ENCODE measurements at places on chromosomes 16 and 17.

- no peak for DNase-seq
Observed at GRCh38 chr17:16507918-16508533, 16.0 kb upstream of the LRRC75A start.

DNA sequence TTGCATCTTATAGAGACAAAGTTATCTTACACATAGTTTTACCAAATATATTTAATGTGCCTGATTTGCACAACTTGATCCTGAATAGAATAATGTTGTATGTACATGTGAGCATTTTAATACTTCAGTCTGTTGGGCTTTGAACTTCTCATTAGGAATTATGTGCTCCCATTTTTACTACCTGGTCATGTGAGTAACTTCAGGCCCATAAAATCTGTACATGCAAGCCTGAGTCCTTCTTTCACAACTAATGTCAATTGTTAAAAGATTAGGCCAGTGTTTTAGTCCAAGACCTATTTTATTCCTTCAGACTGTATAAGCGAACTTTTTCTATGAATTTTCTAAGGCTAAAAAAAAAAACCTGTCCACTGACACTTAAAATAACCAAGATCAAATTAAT, 715.4 kb downstream of the CDH8 start:
- DNase-seq: no peak

GRCh38 chr17:34252095-34252443, 3.0 kb upstream of the CCL2 start:
- no peak for DNase-seq

DNA sequence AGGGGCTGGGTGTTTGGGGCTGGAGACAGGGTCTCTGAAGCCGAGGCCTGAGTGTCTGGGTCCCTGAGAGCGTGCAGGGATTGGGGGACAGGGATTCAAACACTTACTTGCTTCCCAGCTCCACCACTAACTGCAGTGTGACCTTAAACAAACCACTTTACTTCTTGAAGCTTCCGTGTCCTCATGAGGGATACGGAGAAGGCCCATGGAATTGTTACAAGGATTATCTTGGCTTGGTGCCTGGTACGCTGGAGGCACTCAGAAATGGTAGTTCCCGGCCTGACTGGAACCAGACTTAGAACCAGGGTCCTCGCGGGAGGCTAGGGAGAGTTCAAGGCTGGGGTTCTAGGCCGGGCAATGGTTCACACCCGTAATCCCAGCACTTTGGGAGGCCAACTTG, 2.9 kb upstream of the CXCL16 start:
- DNase-seq: no peak

DNA sequence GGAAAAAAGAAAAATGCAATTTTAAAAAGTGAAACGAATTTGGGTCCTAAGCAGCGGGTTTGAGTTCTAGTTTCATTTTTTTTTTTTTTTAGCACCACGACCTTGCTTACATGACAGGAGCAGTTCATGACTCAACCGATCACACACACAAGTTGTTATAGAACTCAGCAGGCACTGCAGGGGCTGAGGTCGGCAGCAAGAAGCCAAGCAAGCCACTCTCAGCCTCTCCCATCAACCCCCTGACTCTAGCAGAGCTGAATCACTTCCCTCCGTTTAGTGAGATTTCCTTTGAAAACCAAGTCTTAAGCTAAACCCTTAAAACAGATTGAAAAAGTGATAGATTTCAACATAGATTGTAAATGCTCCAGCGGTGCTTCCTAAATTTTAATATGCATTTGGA, 520.8 kb downstream of the HAPSTR1 start:
- no peak for DNase-seq

DNA sequence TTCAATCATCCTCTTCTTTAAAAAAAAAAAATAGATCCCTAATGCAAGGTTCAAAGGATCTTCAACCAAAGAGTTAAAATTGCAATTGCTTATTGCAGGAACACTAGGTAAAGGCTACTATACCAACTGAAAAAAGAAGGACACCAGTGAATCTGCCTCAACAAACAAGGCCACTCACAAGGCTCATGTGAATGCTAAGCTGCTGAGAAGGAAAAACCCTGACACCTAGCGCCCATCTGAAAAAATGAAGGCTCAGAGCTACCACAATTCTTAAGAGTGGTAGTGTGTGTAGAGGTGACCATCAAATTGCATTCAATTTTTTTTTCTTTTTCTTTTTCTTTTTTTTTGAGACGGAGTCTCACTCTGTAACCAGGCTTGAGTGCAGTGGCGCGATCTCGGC, 201.6 kb upstream of the C17orf78 start:
- DNase-seq: no peak

GRCh38 chr17:16381496-16381820, 567 bp downstream of the UBB start:
- DNase-seq: no peak

GRCh38 chr16:86508947-86509758, 1.2 kb upstream of the FOXF1 start:
- DNase-seq: no peak

DNA sequence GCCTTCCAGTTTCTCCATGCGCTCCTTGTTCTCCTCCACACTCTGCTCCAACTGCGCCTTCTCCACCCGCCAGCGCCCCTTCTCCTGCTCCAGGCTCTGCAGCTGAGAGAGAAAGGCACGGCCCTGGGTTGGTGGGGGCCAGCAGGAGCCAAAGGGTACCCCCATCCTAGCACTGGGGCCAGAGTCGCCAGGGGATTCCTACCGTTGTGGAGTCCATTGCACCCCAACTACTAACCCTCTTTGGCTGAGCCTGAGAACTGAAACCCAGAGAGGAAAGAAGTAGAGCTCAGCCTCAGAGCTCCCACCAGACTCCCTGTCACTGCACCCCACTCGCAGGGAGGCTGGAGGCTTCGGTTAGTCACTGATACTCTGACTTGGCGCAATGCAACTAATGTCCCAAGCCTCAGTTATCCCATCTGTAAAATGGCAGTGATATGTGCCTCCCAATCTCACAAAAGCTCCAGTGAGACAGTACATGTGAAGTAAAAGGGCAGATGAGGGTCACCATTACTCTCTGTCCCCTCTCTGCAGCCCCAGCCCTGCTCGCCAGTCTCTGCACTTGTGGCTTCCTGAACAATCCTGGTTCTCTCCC, 6.2 kb upstream of the SAMD14 start:
- DNase-seq: no peak

DNA sequence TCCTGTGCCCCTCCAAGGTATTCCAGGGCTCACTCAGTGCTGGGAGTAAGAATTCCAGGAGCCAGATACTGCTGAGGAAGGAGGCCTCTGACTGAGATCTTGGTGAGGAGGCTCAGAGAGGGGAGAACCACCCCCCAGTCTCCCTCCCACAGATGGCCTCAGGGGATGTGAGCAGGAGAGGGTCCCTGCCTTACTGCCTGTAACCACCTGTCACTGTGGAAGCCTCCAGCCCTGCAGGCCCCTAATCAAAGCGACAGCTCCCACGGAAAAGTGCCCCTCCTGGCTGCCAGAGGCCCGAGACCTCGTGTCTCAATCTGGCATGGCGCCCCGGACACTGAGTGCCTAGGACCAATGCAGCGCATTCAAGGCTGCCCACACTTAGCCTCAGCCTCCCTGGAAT, 7.7 kb upstream of the C17orf113 start:
- no peak for DNase-seq

- no peak for DNase-seq
Observed at GRCh38 chr16:65833171-65833871, 533.2 kb upstream of the CDH5 start.

- DNase-seq: no peak
Observed at GRCh38 chr17:8016632-8017424, 14.4 kb downstream of the GUCY2D start.

DNA sequence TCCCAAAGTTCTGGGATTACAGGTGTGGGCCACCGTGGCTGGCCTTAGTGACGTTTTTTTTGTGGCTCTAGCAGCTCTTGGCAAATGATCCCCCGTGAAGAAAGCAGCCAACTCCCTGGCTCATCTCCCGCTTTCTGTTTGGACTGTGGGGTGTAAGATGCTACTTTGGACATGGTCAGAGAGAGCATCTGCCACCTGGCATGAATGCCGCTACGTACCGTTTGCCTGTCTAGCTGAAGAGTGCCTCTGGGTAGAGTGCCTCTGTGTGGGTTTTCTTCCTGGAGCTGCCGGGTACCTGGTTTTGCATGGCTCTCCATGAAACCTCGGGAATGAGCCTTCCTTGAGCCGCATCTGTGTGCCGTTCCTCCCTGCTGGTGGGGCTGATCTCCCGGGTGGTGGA, 34.3 kb downstream of the NDEL1 start:
- DNase-seq: no peak

DNA sequence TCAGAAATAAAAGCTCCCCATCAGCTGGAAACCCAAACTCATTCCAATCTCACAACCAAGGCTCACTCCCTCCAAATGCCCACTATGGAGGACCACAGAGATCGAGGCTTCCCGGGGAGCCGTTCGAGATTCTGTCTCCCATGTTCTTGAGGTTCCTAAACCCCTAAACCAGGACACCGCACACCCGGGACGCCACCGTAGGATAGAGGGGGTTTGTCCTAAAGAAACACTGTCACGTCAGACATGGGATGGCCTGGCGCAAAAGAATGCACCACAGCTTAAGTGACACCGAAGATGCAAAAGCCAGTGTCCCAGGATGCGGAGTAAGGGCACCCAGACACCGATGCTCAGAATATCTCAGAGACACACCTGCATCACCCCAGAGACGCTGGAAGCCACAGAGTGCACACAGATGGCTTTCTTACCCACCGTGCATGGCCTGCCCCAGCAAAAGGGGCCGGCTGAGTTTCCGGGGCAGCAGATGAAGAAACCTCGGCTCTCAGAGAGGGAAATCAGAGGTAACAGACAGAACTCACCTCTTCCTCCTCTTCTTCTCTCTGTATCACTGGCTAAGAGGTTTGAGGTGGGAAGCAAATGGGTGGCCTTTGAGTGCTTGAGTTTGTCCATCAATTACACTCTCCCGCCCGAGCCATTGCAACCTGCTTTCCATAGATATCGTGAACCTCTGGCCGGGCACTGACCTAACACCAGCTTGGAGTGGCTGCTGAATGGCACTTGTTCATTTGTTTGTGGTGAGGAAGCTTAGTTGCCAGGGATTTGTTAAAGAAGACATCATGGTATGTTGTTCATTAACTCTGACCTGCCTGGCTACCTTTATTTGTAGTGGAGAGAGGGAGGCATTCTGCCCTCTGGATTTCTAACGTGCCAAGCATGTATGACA, 65.1 kb upstream of the TNRC6C start:
- DNase-seq: peak; percentile 42

DNA sequence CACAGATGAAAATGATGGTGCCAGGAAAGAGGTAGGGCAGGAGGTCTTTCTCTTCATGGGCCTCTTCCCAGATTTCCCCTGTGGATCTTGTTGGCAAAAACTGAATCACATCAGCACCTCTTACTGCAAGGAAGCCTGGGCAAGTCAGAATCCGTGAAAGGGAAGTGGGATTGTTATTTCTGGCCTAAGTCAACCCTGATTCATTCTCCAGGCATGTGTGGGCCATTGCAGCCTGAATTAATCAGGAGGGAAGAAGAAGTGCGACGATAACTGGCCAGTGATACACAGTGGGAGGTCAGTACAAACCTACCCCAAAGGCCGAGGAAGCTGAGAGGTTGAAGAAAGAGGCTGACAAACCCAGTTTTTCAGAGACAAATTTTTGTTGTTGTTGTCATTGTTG, 17.9 kb upstream of the NSMCE1 start:
- no peak for DNase-seq
